ENCODE measurements at places on chromosomes 6 and 20. TPM values are rescaled to one million over a fixed set of nuclear protein-coding genes. Genes with fewer than 3 reads are reported as not detected.

GRCh38 chr6:47290124-47290834 lies 19.4 kb downstream of the TNFRSF21 start:
- DNase-seq, result no peak

DNA sequence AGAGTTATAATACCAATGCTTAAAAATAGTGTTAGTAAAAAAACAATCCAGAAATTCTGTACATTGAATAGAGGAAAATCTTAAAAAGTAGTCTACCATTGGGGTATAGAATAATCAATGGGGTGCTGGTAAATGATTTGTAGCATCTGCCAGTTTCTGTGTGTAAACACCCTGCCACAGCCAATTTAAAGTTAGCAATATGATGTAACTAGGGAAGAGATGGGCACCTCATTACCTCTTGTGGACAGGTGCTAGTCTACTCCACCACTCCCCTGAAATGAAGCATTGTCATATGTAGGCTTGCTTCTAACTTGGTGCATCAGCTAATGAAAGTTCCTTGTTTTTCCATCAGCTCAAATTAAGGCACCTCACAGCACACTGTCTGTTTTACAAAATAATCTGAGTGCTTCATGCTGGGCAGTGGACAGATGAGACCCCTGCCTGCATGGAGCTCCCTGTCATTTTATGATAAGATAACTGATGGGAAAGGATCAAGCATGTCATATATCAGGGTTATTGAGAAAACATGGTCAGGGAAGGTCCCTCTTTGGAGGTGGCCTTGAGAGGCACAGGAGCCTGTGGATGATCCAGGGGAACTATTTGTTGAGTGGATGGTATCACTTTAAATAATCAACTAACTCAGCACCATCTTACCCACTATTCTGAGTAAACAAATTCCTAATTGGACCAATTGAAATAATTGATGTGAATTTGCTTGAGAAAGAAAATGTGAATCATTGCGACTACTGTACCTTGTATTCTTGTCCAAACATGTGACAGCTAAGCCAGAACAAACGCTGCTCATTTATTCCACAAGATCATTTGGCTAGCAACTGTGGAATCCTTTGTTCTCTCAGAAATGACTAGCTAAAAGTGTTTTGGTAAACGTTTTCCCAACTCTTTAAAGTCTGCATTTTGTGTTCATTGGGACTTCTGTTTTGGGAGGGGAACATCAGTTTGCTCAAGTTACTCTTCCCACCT lies 45.9 kb upstream of the CSE1L start:
- DNase-seq, result no peak

DNA sequence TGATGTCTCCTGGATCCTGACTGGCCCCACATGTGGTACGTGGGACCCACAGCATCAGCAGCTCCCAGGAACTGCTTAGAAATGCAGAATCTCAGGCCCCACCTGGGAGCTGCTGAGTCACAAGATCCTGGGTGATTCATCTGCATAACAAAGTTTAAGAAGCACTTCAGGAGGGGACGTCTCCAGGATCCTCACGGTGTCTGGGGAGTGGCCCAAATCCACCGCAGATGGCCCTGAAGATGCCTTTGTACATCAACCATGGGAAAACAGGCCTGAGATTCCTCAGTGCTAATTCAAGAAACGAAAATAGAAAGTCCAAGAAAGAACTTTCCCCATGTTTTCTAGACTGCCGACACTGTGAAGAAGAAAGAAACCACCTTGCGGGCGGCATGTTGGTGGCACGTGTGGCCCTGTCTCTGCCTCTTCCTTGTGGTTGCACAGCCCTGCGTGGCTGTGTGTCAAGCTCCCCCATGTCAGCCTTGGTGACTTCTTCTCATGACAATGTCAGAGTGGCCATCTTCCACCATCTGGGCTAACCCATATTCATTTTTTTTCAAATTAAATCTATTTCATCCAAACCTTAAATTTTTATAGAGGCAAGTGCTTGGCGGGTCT lies 26.1 kb downstream of the RRBP1 start:
- no peak for DNase-seq

- peak; percentile 98 for DNase-seq
These were observed 124.6 kb upstream of the BTN3A2 start for GRCh38 chr6:26240157-26241032.

The ADAM33 gene
- 52.3 TPM for polyA plus RNA-seq

GRCh38 chr6:12010635-12011275 lies 1.4 kb upstream of the HIVEP1 start:
- DNase-seq, result peak; percentile 94

The C6orf118 gene
- polyA plus RNA-seq, result 2.6 TPM

DNA sequence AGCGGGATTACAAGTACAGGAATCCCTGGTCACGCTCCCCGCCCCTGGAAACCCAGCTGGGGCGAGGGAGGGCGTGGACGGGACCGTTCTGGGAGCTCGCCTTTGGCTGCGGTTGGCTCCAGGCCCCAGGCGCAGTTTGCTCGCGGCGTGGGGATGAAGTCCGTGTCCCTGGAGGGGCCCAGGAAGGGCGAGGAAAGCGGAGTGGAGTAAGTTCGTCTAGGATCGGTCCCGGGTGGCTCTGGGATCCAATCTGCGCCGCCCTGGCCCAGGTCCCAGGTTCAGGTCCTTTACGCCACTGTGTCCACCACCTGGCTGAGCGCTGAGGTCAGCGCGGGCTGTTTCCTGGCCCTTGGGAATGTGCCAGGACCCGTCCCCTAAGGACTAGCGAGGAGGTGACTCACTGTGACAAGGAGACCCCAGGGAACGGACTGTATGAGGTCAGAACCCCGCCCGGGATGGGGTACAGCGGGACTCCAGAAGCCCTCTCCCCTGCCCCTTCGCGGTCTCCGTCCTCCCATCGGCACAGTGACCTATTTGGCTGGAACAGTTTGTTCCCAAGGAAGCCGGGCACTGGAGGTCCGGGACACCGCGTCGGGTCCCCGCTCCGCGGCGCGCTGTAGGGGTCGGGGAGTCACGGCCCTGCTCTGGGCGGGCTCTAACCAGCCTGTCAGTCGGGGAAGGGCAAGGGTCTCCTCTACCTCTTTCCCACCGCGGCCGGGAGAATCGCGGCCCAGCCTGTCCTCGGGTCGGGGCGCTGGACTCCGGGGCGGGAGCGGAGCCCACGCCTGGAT lies 724 bp downstream of the CDKN1A start:
- DNase-seq, result peak; percentile 46

DNA sequence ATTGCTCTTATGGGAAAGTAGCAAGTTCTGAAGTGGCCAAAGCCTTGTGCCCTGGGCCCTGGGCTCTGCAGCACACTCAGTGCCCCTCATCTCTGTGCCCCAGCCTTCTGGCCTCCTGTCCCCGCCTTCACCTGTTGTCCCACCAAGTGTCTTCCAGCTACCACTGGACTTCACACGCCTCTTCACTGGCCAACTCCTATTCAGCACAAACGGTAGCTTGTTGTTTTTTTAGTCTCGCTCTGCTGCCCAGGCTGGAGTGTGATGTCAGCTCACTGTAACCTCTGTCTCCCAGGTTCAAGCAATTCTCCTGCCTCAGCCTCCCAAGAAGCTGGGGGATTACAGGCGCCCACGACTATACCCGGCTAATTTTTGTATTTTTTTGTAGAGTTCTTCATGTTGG lies 4.8 kb downstream of the CCHCR1 start:
- DNase-seq, result no peak

DNA sequence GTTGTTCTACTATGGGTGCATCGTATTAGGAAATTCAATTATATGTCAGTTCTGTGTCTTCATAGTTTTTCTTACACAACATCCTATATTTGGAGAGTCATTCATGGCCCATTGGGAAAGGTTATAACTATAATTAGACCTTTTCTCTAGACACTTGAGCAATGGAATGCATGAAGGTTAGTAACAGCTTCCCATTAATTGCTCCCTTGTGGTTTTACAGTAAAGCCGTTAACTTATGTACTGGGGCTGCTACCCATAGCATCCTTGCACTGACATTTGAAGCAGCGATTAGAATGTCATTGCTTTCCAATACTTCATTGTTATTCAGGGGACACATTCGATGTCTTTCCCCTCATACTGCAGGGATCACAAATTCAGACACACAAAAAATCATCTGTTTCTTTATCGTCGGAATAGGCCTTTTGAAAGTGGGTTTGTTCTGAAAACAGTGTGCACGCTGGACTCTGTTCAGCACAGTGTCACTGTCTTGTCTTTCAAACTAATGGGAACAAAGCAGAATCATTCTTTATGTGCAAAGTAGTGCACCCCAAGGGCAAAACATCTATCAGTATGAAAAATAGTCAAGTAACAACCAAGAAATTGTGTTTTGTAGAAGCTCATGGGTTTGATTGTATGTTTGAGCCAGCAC lies 634.3 kb upstream of the MAP3K7 start:
- no peak for DNase-seq

- DNase-seq, result no peak
These were observed 454.5 kb upstream of the ID4 start for GRCh38 chr6:19382676-19383075.

The COL21A1 gene
- 217 TPM for polyA plus RNA-seq

GRCh38 chr6:2072453-2072852 lies 173.0 kb downstream of the GMDS start:
- DNase-seq, result no peak

GRCh38 chr20:64080013-64080812 lies at the start of gene OPRL1:
TSS of gene OPRL1 (plus strand) at chr20:64080082. CDS start at chr20:64092721, 12,639 bp downstream.
- DNase-seq, result no peak
